Brain (organoid and tissue), 16 donors: ENCODE measurements at places on chromosomes 11 and 22. TPM values are rescaled to one million over a fixed set of nuclear protein-coding genes. Genes with fewer than 3 reads are reported as not detected.

Gene JHY
- 11.8 TPM for polyA plus RNA-seq

Gene TSGA10IP
- polyA plus RNA-seq = not detected

Gene CEP126
- 0.85 TPM for polyA plus RNA-seq

Gene TRIM44
- polyA plus RNA-seq = 39.8 TPM

Gene OR51E2
- polyA plus RNA-seq = 0.12 TPM

Gene KRTAP5-8
- not detected for polyA plus RNA-seq

Gene HBG2
- 1.8 TPM for polyA plus RNA-seq

Gene PNPLA3
- 4.8 TPM for polyA plus RNA-seq

Gene OMP
- not detected for polyA plus RNA-seq

Gene GRAMD1B
- polyA plus RNA-seq = 17.1 TPM

Gene TTLL1
- polyA plus RNA-seq = 39.9 TPM

Gene SPTBN2
- polyA plus RNA-seq = 115 TPM

Gene USH1C
- polyA plus RNA-seq = 20.5 TPM

Gene PLAAT4
- polyA plus RNA-seq = 32.4 TPM

GRCh38 chr22:48753752-48754517 is 1073.7 kb downstream of the BRD1 start:
- DNase-seq = no peak

DNA sequence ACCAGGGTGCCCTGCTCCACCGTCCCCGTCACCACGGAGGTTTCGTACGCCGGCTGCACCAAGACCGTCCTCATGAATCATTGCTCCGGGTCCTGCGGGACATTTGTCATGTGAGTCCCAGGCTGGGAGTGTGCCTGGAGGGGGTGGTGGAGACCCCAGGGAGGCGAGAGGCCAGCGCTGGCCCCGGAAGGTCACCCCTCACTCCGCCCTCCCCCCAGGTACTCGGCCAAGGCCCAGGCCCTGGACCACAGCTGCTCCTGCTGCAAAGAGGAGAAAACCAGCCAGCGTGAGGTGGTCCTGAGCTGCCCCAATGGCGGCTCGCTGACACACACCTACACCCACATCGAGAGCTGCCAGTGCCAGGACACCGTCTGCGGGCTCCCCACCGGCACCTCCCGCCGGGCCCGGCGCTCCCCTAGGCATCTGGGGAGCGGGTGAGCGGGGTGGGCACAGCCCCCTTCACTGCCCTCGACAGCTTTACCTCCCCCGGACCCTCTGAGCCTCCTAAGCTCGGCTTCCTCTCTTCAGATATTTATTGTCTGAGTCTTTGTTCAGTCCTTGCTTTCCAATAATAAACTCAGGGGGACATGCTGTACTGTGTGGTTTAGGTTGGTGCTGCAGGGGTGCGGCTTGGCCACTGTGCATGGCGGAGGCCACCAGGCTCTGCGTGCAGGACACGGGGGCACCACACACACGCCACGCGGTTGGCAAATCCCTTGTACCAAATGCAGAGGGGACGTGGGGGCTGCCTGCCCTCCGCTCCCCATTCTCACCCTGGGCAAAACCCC is 35.4 kb downstream of the MUC2 start:
- no peak for DNase-seq

GRCh38 chr11:47477753-47478152 is 28.8 kb upstream of the RAPSN start:
- DNase-seq = no peak

DNA sequence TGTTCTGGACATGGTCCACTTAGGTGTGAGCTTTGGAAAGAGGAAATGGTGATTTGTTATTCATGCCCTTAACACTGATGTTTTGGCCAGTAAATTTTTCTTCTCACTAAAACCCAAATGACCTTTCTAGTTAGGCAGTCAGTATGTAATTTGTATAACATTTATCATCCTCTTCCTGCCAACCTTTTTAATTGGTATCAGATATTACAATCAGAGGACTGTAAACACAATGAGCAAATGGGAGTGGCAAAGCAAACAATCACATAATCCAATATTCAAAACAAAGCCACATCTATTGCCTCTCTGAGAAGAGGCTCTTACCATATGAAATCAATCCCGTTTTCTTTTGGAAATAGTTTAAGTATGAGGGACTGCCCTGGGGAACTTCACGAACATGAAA is 49.1 kb downstream of the BBOX1 start:
- no peak for DNase-seq

DNA sequence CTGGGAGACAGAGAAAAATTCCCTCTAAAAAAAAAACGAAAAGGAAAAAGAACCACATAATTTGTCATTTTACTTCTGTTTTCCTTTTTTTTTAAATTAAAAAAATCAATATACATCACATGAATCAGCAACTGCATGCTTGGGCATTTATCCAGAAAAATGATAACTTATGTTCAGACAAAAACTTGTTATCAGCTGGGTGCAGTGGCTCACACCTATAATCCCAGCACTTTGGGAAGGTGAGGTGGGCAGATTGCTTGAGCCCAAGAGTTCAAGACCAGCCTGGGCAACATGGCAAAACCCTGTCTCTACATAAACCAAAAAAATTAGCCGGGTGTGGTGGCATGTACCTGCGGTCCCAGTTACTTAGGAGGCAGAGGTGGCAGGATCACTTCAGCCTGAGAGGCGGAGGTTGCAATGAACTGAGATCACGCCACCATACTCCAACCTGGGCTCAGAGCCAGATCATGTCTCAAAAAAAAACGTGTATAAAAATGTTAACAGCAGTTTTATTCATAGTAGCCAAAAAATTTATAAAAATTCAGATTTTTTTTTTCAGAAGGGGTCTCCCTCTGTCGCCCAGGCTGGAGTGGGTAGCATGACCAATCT is 28.5 kb downstream of the AMBRA1 start:
- DNase-seq = no peak

DNA sequence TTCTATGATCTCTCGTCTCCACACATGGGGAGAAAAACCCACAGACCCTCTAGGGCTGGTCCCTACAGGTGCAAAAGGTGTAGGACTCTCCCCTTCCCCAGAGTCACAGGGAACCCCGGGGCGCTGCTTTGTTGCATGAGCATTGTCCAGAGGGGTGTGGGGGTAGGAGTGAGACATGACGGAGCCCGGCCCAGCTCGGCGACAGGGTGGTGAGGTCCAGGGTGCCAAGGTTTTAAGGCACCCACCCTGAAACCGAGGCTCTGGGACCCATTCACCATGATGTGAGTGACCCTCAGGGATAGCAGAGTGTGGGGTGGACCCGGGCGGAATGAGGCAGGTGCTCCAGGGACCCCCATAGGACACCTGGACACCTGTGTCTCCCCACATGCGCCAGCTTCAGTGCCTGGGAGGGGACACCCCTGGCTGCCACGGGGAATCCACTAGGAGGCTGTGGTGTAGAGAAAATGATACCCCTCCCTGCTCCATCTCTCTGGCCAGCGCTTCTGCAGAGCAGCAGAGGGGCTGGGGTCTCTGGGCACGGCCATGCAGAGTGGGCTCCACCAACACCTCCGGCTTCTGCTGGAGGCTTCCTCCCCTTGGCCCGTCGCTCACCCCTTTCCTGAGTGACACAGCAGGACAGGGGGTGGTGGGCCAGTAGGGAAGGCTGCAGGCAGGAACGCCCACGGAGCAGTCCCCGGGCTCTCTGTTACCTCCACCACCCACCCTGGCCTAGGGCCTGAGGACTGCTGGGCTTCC is 15.2 kb downstream of the KRTAP5-5 start:
- DNase-seq = no peak

- DNase-seq = no peak
These were observed 103.3 kb downstream of the SGSM3 start for GRCh38 chr22:40473703-40474102.

- DNase-seq = peak; percentile 41
These were observed 18.3 kb upstream of the MICALL1 start for GRCh38 chr22:37887584-37888378.

DNA sequence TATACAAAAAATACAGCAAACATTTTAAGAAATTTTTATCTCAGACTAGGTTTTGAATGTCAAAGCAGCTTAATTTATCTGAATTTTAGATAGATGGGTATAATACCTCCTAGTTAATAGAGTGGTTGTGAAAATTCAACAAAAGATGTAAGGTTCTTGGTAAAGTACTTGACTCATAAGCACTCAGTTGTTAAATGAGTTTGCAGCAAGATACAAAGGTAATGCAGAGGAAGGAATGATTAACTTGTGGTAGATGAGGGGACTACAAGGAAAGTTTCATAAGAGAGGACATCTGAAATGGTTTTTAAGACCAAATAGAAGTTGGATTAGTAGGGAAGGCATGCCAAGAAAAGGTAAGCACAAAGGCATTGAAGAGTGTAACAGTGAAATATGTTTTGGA is 37.4 kb downstream of the PPME1 start:
- DNase-seq = no peak

DNA sequence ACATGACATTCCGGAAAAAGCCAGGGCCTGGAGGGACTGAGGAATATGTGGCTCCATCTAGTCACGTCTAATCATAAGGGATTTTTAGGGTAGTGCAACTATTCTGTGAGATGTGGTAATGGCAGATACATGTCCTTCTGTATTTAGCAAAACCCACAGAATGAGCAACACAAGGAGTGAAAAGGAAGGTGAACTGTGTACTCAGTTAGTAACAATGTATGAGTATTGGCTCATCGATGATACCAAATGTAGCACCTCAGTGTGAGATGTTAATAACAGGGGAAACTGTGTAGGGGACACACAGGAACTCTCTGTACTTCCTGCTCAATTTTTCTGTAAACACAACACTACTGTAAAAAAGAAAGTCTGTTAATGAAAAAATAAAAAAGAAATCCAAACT is 42.0 kb upstream of the CARS1 start:
- DNase-seq = no peak

DNA sequence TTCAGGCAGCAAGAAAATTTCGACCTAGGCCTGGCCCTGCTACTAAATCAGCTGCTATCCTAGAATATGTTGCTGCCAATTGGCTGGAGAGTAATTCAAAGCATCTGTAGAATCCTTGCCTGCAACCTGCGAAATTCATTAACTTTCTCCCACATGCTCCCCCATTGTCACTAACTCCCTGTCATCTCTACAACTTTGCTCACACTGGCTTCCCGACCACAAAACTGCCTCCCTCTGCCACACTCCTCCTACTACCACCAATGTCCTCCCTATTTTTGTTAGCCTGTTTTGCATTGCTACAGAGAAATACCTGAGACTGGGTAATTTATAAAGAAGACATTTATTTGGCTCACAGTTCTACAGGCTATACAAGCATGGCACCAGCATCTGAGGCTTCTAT is 570.6 kb downstream of the INSC start:
- DNase-seq = no peak

DNA sequence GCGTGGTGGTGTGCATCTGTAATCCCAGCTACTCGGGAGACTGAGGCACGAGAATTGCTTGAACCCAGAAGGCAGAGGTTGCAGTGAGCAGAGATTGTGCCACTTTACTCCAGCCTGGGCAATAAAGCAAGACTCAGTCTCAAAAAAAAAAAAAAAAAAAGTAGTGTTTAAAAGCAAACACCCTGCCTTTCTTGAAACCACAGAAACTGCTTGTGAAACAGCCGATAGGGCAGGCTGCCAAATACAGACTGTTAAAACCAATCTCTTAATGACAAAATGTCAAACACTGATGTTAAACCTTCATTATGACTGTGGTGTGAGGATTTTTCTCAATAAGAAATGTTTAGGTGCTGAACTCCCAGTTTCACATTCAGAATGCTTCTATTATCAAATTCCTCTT is 27.3 kb downstream of the MARK2 start:
- DNase-seq = peak; percentile 25

- DNase-seq = no peak
These were observed 3.5 kb upstream of the FOXRED2 start for GRCh38 chr22:36510384-36510783.

GRCh38 chr11:78398715-78399114 is 18.9 kb downstream of the GAB2 start:
- no peak for DNase-seq

DNA sequence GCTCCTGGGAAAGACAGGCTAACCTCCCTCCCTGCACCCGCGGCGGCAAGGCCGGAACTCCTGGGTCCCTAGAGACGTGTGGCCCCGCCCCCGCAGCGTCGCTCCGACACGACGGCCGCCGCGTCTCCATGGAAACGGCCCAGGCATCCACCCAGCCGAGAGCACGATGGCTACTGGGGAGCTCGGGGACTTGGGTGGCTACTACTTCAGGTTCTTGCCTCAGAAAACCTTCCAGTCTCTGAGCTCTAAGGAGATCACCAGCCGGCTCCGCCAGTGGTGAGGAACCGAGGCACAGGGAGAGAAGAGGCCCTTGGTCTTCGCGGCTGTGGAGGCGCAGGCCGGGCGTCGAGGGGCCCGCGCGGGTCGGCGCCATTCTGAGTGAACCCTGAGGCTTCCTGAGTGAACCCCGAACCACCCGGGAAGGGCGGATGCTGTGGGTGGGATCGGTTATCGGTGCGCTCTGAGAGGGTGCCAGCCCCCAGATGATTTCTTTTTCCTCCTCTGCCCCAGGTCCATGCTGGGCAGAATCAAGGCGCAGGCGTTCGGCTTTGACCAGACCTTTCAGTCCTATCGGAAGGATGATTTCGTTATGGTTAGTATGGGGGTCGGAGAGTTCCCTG is at the start of gene CFAP300:
Gene CFAP300 (plus strand): TSS at position 133 of the 620 bp plus-strand sequence. CDS start 34 bp downstream, at position 167.
- peak; percentile 88 for DNase-seq

GRCh38 chr11:63768237-63769041 is at the start of gene ZFTA:
Gene ZFTA (minus strand): TSS chr11:63768775. CDS start chr11:63768622, 153 bp downstream.
- DNase-seq = peak; percentile 91

DNA sequence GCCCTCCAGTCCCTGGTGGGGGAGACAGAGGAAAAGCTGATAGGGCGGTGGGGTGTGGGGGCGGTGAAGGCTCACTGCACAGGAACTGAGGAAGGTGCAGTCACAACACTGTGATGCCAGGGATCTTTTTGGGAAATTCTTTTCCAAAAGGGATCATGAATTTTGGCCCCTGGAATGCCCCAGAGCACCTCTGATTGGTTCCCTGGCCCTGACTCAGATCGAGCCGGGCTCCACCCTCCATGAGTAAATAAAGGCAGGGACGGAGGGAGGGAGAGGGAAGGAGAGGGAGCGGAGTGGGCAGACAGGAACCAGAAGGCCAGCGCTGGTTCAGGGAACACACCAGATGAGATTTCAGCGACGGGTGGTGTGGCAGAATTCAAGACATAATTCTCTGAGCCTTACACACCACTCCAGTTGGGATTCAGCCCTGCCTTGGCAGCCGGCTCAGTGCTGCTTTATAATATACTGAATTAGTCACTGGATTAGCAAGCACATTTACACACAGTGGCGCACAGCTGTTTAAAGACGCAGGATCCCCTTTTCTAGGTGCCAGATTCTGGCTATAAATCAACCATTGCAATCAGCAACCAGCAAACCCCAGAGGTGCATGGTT is 80.3 kb downstream of the ETS1 start:
- DNase-seq = peak; percentile 44

DNA sequence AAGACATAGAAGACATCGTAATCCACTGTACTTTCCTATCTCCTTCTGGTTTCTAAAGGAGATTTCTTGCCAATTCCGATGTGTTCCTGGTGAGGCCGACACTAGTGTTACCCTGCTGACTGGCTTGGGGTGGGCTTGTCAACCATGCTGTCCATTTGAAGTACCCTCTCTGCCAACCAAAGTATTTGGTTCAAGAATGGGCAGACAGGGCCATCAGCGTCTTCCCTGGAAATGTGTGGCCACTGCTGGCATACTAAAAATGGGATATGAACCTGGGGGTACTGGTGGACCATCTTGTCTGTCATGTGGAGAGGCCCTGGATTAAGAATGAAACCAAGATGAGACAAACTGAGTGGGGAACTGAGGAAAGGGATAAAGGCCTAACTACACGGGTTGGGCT is 1.8 kb upstream of the VSTM5 start:
- no peak for DNase-seq

GRCh38 chr11:1127664-1128162 is 30.0 kb upstream of the MUC5AC start:
- peak; percentile 10 for DNase-seq

- no peak for DNase-seq
These were observed 75.7 kb upstream of the PITPNB start for GRCh38 chr22:27994481-27995331.
